Activated CD8-positive, alpha-beta memory T cell treated with anti-CD3 and anti-CD28 coated beads for 1 hour (primary cell): ENCODE measurements at places on chromosomes 4 and X.

GRCh38 chr4:8599657-8600056, 7.1 kb downstream of the CPZ start:
- DNase-seq = no peak

- DNase-seq = no peak
Observed at GRCh38 chrX:31808357-31808756, 736.5 kb upstream of the FTHL17 start.

DNA sequence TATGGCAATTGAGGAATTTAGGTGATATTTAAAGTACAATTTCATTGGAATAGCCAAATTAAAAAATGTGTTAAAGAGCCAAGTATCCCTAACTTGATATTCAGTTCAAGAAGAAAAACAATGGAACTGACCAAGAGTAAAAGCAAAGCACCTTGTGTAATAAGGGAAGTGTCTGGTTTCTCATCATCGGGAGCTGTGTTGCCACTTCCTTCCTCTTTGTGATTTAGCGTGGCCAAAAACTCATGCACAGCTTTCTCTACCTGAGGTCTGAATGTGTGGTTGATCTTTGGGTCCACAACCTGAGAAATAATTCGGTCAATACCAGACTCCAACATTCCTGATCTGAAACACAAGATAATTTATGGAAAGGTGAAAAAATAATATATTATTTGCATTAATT, 12.4 kb downstream of the BOD1L1 start:
- DNase-seq = no peak

GRCh38 chr4:15610855-15611254, 44.3 kb downstream of the FBXL5 start:
- DNase-seq = no peak

DNA sequence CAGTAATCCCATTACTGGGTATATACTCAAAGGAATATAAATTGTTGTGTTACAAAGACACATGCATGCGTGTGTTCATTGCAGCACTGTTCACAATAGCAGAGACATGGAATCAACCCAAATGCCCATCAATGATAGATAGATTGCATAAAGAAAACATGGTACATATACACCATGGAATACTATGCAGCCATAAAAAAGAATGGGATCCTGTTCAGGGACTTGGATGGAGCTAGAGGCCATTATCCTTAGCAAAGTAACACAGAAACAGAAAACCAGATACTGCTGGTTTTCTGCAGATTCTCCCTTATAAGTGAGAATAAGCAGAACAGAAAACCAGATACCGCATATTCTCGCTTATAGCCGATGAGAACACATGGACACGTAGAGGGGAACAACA, 43.5 kb downstream of the FAM193A start:
- DNase-seq = no peak
